Activated CD8-positive, alpha-beta memory T cell treated with anti-CD3 and anti-CD28 coated beads for 4 hours (primary cell): ENCODE measurements at places on chromosomes 11 and 22.

DNA sequence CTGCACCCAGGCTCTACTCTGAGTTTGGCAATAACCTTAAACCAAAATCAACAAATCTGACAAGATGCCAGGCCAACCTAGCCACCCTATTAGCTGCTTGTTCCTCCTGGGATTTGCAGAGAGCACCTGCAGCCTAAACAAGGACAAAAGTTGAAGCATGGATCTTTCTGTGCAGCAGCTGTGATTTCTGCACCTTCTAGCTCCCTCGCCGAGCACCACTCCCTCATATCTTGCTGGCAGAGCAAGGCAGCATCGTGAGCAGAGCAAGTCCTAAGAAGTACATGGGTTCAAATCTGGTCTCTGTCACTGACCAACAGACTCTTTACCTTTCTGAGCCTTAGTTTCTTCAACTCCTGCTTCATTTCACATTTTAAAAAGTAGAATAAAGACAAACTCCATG is 38.3 kb downstream of the MORC2 start:
- DNase-seq = no peak

DNA sequence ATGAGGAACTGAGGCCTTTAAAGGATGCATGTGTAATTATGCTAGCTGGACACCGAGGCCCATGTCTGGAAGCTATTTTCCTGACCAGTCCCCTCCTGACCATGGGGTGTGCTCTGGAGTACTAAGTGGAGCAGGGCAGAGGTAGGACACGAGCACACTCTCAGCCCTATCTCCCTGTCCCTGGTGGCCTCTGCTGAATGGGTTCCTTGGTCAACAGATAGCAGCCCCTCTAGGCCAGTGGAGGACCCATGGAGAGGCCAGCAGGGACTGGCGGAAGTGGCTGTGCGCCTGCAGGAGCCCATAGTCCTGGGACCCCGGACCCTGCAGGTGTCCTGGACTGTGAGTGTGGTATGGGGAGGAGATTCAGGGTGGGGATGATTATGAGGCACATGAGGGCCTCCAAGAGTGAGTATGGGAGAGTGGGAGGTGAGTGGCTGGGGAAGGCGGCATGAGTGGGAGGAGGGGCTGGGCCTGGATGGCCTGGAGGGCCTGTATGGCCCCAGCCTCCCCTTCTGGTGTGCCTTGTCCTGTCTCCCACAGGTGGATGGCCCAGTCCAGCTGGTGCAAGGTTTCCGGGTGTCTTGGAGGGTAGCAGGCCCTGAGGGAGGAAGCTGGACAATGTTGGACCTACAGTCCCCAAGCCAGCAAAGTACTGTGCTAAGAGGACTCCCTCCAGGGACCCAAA is 9.5 kb downstream of the ROBO3 start:
- no peak for DNase-seq

DNA sequence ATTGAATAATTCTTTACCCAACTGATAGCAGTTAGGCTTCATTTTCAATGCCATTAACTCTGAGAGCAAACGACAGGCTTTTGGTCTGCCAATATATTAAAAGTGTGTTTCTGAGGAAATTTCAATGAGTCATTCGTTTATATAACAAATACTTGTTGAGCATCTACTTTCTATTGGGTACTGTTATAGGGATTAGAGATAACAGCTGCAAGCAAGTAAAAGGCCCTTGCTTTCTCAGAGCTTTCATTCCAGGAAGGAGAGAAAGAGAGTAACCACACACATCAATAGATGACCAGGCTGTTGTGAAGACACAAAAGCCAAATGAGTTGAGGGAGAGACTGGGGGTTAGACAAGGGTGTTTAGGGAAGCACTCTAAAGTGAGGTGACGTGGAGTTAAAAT is 35.7 kb downstream of the CD44 start:
- DNase-seq = no peak

- no peak for DNase-seq
Measured at GRCh38 chr22:36425977-36426523, 38.3 kb upstream of the MYH9 start.
